A172 (cell line): ENCODE measurements at places on chromosomes 16 and 17. TPM values are rescaled to one million over a fixed set of nuclear protein-coding genes. Genes with fewer than 3 reads are reported as not detected.

DNA sequence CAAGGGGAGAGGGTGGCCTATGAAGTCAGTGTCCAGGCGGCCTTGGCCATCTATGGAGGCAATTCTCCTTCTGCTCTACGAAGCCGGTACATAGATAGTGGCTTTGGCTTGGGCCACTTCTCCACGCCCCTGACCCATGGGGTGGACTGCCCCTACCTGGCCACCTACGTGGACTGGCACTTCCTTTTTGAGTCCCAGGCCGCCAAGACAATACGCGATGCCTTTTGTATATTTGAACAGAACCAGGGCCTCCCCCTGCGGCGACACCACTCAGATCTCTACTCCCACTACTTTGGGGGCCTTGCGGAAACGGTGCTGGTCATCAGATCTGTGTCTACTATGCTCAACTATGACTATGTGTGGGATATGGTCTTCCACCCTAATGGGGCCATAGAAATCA is 17.3 kb downstream of the AOC3 start:
- DNase-seq: no peak

MPO gene
- total RNA-seq: not detected in 2 replicates

GRCh38 chr16:19874851-19875546 is 9.6 kb downstream of the GPRC5B start:
- no peak for DNase-seq

AANAT gene
- not detected in 2 replicates for total RNA-seq

DNA sequence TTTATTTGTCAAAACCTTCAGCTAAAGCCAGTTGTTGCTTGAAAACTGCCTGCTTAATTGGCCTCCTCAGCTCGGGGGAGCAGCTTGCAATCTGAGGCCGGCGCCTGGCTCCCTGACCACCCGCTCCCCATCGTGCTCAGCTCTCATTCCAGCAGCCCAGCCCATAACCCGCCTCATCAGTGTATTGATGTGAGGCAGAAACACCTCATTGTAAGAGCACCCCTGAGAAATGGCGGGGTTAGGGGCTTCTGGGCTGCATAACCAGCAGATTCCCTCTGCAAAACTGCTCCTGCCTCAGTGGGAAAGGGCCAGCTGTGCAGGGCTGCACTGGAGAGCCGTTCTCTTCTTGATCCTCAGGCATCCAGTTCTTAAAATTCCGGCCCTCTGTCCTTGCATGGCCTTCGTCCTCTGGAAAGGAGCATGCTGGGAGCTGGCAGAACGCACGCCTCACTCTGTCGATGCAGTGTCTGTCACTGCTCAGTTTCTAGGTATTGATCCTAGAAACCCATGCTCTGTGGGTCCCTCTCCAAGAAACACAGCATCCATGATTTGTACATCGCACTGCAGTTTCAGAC is 113.8 kb upstream of the CHMP6 start:
- DNase-seq: no peak

WDR45B gene
- total RNA-seq: 90.3 and 96.0 TPM in 2 replicates

DNA sequence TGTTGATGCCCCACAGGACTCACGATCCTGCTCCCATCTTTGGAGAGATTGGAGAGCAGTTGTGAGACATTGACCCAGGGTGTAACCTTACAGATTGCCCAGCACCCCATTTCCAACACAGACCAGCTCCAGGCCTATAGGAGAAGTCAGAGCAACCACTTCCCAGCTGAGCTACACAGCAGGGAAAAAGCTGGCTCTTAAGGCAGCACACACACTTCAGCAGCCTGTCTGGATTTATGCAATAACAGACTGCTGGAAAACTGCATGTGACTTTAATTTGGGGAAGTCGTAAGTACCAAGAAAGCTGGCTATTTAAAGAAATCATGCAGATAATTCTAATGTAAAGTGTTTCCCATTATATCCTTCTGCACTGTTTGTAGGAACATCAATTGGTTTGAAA is 30.8 kb downstream of the NOG start:
- DNase-seq: no peak

DNA sequence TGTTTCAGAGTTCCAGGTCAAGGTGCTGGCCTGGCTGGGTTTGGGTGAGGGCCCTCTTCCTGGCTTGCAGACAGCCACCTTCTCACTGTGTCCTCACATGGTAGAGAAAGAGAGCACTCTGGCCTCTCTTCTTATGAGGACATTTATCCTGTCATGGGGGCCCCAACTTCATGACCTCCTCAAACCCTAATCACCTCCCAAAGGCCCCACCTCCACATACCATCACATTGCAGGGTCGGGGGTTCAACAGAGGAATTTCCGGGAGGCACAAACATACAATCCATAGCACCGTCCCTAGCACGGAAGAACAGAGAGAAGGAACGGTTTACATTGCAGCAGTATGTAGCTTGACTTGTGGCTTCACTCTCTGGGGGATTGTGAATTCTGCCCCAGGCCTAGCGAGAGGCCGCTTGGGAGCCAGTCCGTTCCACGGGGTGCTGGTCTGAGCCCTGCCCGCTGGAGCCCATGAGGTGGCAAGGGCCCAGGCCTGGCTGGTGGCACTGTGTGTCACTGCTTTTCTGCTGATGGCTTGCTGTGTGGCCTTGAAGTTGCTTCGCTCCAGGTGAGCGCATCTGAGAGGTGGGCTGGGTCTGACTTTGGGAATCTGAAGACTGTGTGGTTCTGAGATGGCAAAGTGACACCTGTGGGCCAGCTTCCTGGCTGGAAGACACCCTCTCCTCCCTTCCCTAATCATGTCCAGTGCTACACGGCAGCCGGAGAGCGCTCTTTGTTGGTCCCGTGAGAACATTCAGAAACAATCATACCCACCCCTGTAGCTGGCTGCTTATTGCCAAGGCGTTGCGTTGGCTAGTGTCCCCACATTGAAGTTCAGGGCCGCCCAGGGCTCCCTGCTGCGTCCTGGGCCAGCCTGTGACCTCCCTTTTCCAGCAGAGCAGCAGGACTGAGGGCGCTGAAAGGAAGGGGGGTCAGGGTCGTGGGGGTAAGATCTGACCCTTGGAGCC is 98.3 kb downstream of the CMIP start:
- no peak for DNase-seq

DNA sequence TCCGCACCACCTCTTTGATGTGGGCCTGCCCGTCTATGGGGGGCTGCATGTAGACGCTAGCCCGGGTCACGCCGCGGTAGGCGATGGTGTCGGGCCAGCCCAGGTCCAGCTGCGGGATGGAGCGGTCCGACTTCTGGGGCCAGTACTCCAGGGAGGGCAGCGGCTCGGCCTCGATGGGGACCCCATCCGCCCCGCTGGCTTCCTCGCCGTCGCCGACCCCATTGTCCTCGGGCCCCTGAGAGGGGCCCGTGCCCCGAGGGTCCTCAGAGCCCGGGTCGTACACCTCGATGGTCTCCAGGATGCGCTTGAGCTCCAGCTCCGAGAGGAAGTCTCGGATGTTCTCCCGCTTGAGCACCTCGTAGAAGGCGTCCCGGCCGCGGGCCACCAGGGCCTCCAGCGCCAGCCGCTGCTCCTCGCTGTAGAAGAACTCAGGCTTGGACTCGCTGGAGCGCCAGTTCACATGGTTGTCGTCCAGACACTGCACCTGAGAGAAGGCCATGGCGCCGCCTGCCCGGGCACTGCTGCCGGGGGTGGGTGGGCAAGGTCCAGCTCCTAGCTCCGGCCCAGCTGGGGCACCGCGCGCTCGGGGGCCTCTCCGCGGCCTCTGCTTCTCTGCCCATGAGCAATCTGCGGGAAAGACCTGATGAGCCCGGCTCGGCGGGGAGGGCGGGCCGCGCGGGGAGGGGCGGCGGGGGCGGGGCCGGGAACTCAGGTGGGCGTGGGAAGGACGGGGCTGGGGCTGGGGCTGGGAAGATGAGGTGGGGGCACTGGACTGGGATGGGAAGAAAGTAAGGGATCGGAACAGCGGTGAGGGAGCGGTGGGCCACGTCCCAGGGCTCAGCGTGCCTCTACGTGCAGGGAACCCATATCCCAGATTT is 782 bp downstream of the FAM83G start:
- peak; percentile 57 for DNase-seq

GRCh38 chr17:43350888-43351361 is 47.9 kb upstream of the ARL4D start:
- no peak for DNase-seq

NAGS gene
- total RNA-seq: 1.1 and 1.4 TPM in 2 replicates

GRCh38 chr17:1440921-1441320 is 15.1 kb downstream of the CRK start:
- no peak for DNase-seq

DNA sequence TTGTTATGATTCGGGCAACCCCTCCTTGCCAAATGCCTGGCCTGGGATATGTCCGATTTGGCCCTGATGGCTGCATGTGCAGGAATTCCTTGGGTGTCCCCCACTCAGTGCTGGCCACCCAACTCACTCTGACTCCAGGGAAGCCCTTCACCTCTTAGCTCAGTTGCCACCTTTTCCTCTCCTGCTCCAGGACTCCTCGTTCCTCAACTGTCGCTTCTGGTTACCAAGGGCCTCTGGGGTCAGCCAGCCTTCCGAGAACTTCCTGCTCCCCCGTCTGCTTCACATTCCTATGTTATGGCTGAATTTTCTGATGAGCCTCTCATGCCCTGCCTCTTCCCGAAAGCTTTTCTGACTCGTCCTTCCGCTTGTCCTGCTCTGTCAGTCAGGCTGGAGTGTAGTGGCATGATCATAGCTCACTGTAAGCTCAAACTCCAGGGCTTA is 63.5 kb downstream of the SPACA3 start:
- DNase-seq: no peak

GRCh38 chr17:6365200-6365943 is 69.5 kb downstream of the AIPL1 start:
- no peak for DNase-seq

OGFOD3 gene
- 38.7 and 41.0 TPM in 2 replicates for total RNA-seq

DNA sequence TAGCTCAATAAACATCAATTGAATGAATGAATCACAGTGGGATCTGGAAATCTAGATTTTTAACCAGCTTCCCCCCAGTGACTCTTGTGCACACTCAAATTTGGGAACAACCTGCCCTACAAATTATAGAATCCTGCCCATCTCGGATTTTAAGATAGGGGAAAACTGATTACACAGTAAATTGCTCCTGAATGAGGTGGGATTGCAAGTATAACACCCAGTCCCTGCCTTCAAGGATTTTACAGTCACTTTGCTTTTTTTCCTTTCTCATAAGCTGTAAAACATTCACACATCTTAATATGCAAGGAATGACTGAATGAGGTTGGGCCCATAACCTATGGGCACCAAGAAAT is 48.5 kb downstream of the TEKT5 start:
- DNase-seq: no peak

- DNase-seq: no peak
Measured at GRCh38 chr16:1792836-1793577, 498 bp downstream of the IGFALS start.

CPPED1 gene
- total RNA-seq: 51.8 and 55.6 TPM in 2 replicates

GRCh38 chr16:68444056-68444657 is 4.2 kb downstream of the SMPD3 start:
- peak; percentile 58 for DNase-seq

DNA sequence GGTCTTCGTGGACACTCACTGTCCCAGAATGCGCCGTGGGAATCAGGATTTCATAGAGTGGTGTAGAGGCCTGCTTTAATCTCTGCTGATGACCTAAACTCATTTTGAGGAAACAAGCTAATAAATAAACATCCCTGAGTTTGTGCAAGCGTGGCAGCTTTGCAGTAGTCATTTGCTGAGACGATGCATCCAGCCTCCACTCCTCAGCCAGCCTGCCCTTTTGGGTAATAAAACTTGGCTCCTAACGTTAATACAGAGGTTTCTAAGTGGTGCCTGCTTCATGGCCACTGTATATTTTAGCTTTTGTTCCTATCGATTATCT is 1.3 kb downstream of the DGKE start:
- DNase-seq: no peak

NUPR1 gene
- total RNA-seq: 12.8 and 72.5 TPM in 2 replicates

GRCh38 chr17:74671031-74671771 is 41.5 kb downstream of the CD300LF start:
- no peak for DNase-seq

- DNase-seq: no peak
Measured at GRCh38 chr17:1875597-1875996, 45.8 kb downstream of the RPA1 start.

DNA sequence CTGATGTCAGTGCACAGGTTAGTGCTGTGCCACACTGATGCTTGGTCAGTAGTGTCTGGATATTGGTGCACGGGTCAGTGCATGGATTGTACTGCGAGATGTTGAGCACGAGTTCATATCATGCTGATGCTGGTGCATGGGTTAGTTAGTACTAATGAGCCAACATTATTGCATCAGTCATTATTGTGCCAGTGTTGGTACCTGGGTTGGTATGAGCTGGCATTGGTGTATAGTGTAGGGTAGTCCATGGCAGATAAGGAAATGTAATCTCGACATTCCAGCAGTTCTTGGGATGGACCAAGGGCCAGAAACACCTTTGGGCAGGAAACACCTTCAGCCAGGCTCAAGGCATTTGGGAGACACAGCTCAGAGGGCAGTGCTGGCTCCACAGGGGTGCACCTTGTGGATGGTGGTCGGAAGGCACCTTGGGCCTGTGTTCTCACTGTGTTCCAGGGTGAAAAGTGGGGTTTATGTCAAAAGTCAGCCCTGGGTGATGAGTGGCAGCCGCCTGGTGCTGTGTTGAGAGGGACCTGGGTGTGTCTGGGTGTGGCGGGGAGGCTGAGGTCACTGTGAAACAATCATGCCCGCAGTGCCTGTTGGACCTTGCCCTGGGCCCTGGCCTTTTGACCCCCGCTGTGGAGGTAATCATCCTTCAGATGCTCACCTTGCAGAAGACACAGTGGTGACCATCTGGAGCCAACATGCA is 100.7 kb upstream of the ZNF469 start:
- no peak for DNase-seq

DNA sequence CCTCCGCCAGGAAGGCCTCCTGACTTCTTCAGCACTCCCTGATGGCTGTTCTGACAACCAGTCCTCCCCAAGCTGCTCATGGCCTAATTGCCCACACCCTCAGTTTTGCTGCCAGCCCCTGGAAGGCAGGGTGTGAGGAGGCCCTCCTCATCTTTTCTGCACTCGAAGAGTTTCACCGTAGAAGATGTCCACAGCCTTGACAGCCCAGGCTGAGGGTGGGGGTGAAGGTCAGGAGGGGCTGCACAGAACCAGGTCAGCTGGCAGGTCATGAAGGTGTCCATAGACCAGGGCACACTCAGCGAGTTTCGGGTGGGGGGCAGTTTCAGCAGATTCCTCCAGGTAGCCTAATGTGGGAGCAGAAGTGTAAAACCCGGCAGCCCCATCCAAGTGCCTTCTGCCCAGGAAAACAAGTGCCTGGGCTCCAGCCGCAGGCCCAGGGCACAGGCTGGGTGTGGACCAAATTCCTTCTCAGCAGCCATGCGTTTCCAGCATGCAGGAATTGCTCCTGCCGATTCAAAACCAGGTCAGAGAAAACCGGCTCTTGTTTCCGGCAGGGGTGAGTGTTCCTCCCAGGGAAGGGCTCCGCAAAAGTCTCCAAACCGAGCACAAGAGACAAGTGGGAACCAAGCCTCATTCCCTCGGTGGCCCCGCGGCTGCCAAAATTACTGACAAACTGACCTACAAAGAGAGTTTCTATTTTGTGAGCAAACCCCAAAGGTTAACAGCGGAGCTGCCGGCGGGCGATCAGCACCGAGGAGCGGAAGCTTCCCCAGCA is 228.8 kb downstream of the C16orf78 start:
- DNase-seq: no peak

SLFN12L gene
- not detected in 2 replicates for total RNA-seq

GRCh38 chr16:1347962-1348361 is 3.7 kb downstream of the TSR3 start:
- DNase-seq: no peak

GRCh38 chr17:48551214-48551555 is 6.3 kb upstream of the HOXB2 start:
- DNase-seq: no peak
